GM04504 (cell line): ENCODE measurements at places on chromosomes 2 and 18.

DNA sequence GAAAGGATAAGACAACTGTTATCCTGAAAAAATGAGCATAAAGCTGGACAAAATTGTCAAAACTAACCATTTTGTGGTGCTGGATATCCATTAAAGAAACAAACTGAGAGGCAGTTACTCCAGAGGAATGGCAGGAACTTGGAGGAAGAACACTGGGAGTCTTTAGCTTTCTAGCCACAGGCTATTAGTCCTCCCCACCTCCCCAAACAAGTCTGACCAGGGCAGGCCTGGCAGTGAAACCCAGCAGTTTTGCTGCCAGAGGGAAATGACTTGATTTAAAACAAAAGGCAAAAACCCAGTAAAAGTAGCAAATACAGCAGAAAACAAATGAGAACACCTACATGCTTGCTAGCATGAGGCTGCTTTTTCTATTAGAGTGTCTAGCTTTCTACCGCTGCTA lies 34.9 kb downstream of the OSBPL1A start:
- no peak for DNase-seq

- DNase-seq: no peak
Measured at GRCh38 chr2:62559582-62559981, 53.6 kb upstream of the TMEM17 start.

DNA sequence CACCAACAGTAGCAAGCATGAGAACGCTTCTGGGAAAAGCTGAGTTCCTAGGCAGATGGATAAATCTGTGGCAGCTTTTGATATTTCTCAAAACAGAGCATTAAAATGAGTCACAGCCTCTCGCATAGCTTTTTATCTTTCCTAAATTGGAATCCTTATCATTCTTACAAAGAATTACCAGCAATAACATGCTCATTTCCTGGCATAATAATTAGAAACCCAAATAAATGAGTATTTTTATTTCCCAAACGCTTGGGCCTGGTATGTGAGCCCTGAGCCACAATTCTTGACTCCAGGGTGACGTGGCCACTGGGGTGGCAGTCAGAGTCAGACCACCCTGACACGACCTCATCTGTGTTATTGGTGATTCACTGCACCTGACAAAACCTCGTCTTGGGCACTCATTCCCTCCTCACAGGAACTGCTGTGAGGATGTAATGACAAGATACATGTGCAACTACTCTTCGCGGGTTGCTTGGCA lies 210.7 kb downstream of the ARL4C start:
- no peak for DNase-seq

DNA sequence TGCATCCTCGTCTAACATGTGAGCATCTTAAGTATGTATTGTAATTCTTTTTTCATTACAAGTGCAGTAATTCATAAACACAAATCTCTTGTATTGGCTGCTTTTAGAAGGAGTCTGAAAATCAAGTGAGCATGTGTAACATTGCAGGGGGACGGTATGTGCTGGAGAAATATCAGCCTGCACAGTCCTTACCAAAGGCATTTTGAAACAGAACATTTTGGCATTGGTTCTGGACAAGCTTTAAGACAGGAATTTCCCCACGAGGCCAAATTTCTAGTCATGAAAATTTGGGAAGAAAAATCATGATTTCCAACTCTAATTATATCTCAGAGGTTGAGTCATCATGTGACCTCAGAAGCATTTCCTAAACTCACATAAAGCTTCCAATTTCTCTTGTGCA lies 24.7 kb upstream of the NRP2 start:
- peak; percentile 78 for DNase-seq

DNA sequence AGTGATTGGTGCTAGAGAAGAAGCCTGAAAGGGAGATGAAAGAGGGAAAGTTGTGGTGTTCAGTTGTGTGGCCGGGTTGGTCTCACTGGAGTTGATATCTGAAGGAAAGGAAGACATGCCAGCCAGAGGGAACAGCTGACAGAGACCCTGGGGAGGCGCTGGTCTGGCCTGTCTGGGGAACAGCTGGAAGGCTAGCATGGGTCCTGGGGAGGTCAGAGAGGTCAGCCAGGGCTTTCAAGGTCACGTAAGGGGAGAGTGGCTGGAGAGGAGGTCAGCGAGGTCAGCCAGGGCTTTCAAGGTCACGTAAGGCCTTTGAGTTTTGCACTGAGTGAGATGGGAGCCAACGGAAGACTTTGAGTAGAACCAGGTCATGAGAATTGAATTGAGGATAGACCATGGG lies 11.0 kb downstream of the DYSF start:
- DNase-seq: no peak

DNA sequence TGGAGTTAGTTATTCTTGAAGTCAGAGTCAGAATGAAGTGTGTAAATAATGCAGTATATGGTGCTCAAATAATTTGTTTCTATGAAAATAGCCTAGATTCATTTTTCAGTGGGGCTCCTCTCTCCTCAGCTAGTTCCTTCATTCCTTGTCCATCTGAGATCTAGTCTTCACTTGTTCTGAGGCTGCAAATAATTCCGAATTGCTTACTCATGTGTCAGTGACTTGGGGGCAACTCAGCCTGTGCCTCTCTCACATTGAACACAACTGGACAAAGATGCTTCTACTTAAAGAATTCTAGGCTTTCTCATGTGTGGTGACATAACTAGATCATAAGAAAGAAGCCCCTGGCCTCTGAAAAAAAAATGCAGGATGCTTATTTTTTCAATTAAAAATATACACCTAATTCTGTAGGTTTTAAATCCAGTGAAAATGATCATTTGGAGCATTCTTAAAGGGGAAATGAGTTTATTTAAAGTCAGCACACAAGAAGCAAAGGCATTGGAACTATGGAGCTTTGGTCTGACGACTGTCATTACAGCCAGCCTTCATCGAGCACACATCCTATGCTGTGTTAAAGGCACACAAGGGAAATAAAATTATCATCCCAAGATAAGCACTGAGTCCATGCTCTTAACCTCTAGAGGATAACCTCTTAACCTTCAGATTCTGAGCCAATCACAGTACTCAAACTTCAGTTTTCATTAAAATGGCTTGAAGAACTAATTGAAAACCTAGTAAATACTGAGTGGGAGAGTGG lies 24.8 kb upstream of the SCN7A start:
- no peak for DNase-seq

GRCh38 chr2:48126162-48126561 lies 219.9 kb upstream of the FBXO11 start:
- DNase-seq: peak; percentile 66

DNA sequence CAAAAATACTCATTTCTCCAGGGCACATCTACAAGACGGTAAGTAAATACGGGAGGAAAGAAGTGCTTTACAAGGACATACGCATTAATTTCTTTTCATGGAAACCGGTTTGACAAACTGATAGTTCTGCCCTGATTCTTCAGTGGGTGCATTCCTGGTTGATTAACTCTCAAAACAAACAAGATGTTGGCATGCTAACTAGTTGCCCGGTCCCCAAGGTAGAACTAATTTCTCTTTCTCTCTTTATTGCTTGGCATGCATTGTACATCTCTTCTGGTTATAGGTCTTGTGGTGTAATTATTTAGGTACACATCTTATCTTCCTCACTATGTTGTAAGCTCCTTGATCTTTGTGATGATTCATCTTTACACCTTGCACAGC lies 46.9 kb upstream of the SPATS2L start:
- no peak for DNase-seq

DNA sequence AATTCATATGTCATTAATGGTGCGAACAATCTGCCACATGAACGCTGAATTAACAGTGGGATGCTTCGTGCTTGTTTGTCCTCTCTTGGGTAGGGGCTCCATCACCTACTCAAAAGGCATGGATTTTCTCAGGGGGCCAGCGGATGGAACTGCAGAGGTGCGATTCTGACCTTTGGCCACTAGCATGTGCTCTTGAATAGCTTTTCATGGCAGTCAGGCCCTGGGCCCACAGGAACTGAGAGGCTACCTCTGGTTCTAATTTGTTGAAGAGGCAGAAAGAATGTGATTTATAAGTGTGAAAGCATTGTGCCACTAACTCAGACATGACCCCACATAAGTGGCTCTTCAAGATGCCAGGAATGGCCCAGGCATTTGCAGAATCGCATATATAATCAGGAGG lies 283.2 kb downstream of the INSIG2 start:
- DNase-seq: peak; percentile 38

DNA sequence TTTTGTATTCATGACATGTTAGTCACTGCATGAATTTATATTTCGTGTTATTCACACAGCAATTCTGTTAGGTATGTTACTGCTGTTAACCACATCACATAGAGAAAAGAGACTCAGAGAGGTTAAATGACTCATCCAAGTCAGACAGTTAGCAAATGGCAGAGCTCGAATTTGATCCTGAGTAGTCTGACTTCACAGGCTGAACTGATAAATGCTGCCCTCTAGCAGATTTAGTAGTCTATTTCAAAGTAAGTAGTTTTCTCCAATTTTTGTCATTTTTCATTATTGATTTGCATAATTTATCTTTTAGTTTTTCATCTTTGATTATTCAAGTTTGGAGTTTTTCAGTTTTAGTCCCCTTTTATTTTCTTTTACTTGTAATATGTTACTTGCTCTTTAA lies 58.3 kb downstream of the WDR7 start:
- peak; percentile 59 for DNase-seq

- DNase-seq: no peak
Measured at GRCh38 chr18:31614044-31614443, 22.4 kb downstream of the TTR start.

GRCh38 chr2:9366026-9366425 lies 57.3 kb downstream of the ITGB1BP1 start:
- no peak for DNase-seq

GRCh38 chr18:26470011-26470637 lies 78.2 kb downstream of the KCTD1 start:
- DNase-seq: peak; percentile 73

DNA sequence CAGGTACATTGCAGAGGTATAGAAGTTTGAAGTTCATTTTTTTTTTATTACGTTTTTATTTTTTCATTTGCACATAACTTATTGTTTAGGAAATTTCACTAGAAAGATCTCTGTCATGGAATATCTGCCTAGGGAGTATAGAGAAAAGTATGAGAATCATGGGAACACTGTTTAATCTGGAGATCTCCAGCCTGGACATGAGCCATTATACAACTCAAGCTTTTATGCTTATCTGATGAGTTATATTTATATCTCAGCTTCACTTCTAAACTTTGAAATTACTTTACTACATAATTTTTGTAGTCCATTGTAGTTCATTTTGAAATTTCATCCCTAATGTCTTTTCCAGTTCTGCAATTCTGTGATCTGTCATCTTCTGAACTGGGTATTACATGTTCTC lies 515.6 kb downstream of the ERBB4 start:
- no peak for DNase-seq

DNA sequence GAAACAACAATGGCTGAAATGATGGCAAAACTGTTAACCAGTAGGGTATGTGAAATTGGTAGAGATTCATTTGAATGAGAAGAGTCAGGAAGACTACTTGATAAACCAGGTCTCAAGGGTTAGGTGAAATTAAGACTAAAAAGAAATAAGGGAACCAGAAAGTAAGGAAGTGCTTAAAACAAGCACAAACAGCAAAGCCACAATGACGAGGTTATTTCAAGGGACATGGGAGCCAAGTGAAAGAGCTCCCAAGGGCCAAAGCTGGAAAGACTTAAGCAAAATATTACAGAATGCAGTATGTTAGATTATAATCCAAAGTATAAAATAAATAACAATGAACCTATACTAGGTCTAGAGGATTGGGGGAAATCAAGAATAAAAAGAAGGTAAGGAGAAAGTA lies 19.3 kb upstream of the CD302 start:
- DNase-seq: no peak

GRCh38 chr2:105611333-105611637 lies 133.4 kb upstream of the NCK2 start:
- DNase-seq: no peak

DNA sequence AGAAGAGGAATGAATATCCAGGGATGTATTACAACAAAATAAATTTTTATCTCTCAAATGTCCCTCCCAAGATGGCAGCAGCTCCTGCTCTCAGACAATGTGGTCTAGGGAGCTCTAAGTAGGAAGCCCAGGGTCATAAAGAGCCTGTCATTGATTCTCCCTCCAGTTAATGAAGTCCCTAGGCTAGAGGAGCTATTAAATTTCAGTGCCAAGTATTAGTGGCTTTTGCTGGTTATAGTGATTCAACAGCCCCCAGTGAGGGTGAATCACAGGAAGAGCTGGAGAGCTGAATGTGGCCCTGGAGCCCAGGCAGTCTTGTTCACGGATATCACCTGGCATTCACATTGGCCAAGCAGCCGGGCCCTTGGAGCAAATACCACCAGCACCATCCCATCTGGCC lies 109.8 kb upstream of the YPEL5 start:
- no peak for DNase-seq

DNA sequence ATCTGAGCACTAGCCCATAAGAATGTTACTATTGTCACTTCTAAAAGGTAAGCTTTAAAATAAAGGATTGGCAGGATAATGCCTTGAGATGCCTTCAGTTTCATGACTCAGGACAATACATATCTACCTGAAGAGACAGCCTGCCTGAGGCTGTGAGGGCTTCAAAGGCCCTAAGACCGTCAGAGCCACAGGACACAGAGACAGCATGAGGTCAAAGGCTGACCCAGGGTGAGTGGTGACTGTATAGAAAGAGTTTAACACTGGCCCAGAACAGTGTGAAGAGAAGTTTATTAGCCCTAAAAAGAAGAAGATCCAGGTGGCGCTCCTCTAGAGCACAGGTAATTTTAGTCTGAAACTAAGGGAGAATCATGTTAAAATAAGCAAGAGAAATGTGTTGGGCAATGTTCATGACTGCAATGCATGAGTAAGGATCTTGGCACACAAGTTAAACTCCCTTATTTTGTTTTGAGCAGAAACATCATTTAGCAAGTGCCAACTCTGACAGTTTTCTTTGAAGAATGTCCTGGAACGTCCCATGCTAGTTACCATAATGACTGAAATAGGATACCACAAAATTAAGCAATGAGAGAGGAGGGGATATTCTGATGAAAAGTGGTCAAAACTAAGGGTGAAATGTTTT lies 78.1 kb upstream of the FAM110C start:
- DNase-seq: no peak
